Uterus (tissue), 4 donors: ENCODE measurements at places on chromosomes 1 and 21.
A peak's percentile ranks its signal among the peaks of the same experiment; 100 is the strongest.

DNA sequence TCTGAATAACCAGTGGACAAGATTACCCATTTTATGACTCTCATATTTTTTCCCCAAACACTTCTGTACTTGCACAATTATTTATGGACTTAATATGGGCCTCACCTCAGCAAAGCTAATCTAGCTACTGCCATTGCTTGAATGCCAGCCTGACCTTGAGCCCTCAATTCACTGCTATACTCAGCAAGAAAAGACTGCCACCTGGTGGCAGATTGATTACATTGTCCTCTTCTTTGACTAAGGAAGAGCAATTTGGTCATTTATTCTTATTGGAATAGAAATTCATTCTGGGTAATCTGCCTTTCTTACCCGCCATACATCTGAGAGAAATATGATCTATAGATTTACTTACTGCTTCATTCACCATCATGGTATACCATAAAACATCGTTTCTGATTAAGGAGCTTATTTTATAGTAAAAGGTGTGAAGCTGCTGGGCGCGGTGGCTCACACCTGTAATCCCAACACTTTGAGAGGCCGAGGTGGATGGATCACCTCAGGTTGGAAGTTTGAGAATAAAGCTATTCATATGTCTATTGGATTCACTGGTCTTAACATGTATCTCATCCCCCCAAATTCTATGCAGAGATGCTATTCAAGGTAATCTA, 32.9 kb upstream of the DIPK1A start:
- no peaks in the 10 kb centered on the region for H3K4me1 ChIP-seq
- no peaks in the 10 kb centered on the region for H3K36me3 ChIP-seq
- DNase-seq = peak; percentile 87
- H3K27me3 ChIP-seq = no peaks in the 10 kb centered on the region
- H3K27ac ChIP-seq = no peak overlapping the region

GRCh38 chr1:189323091-189323490, 1154.6 kb downstream of the BRINP3 start:
- no peak overlapping the region for H3K27ac ChIP-seq
- no peak overlapping the region for H3K4me3 ChIP-seq
- no peaks in the 10 kb centered on the region for H3K36me3 ChIP-seq
- no peak for DNase-seq
- H3K27me3 ChIP-seq = no peaks in the 10 kb centered on the region
- no peaks in the 10 kb centered on the region for H3K4me1 ChIP-seq

- H3K36me3 ChIP-seq = no peaks in the 10 kb centered on the region
- H3K27me3 ChIP-seq = no peaks in the 10 kb centered on the region
- no peak overlapping the region for H3K27ac ChIP-seq
- no peak for DNase-seq
- H3K4me3 ChIP-seq = no peak overlapping the region
Measured at GRCh38 chr1:156367383-156368156, 1.4 kb upstream of the RHBG start.

- no peaks in the 10 kb centered on the region for H3K27me3 ChIP-seq
- H3K4me1 ChIP-seq = no peaks in the 10 kb centered on the region
- no peak for DNase-seq
- H3K4me3 ChIP-seq = no peak overlapping the region
- no peaks in the 10 kb centered on the region for H3K36me3 ChIP-seq
- H3K27ac ChIP-seq = no peak overlapping the region
Measured at GRCh38 chr1:168739908-168740307, 10.9 kb upstream of the DPT start.

- DNase-seq = no peak
- H3K36me3 ChIP-seq = no peaks in the 10 kb centered on the region
- no peak overlapping the region for H3K27ac ChIP-seq
- no peak overlapping the region for H3K4me3 ChIP-seq
- H3K27me3 ChIP-seq = no peaks in the 10 kb centered on the region
Measured at GRCh38 chr1:46019348-46019747, 113.1 kb downstream of the PIK3R3 start.
